ENCODE measurements at places on chromosomes 5 and 9.

- no peak for DNase-seq
Observed at GRCh38 chr5:106136061-106136460, 1534.7 kb downstream of the EFNA5 start.

- DNase-seq = no peak
Observed at GRCh38 chr5:56269216-56269927, 36.2 kb upstream of the ANKRD55 start.

- DNase-seq = no peak
Observed at GRCh38 chr5:116453988-116454411, 120.6 kb downstream of the SEMA6A start.

DNA sequence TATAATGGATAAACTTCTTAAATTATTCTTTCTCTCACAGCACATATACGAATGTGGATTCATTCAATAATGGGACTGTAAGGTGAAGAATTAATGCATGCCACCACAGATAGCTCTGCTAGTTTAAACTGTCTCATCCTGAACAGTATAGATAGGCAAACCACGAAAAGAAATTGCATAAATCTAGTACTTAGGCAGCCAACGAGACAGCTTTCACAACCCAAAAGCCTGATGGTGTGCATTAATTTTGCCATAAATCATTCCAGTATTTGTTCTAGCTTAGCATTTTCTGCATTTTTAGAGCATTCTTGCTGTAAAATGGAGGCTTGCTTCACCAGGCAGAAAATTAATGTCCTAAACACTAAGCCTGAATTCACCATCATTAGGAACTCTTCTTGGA is 834.2 kb upstream of the DMAC1 start:
- DNase-seq = no peak

DNA sequence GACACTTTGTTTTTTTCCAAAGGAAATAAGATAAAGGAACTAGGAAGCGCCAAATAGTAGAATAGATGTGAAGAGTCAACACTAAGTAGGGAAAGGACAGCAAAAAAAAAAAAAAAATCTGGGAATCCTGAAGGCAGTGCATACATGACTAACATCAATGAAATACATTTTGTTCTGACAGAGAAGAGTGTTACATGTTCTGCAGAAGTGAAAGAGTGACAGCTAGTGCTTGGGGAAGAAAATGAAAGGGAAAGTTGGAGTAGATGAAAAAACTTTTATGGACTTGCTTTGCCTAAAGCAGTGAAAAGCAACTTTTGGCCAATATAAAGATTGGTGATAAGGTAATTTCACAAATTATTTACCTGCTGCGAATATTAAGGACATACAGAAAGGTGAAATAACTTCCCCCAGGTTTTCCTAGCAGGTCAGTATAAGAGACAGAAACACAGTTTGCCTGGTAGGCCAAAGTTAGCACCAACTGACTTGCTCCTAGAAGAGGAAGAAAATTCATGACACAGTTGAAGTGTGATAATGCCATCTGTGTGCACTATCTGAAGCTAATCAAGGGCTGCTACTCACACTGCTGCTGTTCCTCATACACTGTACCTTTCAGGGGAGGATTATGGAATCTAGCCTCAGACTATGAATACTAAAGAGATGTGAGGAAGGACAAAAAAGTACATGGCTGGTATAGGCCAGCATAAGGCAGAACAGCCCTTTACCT is 38.6 kb downstream of the RANBP6 start:
- no peak for DNase-seq

DNA sequence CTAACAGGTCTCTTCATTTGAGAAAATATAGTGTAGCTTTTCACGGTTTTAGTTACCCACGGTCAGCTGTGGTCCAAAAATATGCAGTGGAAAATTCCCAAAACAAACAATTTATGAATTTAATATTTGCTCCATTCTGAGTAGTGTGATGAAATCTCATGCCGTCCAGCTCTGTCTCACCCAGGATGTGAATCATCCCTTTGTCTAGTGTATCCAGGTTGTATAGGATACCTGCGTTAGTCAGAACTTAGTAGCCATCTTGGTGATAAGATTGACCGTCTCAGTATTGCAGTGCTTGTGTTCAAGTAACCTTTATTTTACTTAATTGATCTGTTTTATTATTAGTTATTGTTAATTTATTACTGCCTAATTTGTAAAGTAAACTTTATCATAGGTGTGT is 41.1 kb downstream of the NDUFS4 start:
- DNase-seq = no peak

GRCh38 chr9:1969160-1969559 is 46.0 kb upstream of the SMARCA2 start:
- no peak for DNase-seq

GRCh38 chr5:92147798-92148197 is 764.7 kb upstream of the ARRDC3 start:
- DNase-seq = no peak

DNA sequence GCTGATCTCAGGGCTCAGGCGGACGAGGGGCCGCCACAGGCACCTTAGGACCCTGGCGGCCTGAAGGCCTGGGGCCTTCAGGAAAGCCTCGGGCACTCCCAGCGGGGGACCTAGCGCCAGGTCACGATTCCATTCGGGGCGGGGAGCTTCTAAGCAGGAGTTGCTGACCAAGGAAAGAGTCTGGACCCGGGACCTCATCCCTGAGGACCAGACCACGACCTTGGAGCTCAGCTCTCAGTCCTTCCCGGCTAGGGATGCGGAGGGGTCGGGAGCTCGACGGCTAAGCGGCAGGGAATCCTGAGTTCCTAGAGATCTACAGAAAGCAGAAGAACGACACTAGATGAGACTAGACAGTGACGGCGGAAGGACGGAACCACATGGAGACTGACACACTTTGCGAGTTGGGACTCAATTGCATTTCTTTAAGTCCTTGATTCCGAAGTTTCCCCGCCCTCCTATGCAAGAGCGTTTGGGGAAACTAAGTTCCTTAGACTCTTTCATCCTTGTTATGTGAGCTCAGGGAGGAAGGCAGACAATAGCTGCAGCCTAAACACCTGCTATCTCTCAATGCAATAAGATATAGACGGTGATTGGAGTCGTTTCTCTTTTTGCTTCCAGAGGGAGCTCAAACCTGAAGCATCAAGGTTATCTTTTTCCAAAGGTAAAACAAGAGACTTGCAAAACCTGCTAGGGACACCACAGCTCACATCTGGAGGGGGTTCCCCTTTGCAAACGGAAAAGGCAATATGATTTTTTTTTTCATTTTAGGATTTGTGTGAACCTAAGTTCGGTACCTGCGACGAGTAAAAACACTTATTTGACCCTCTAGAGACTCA is 9.7 kb downstream of the NR2F1-AS1 start:
- no peak for DNase-seq

GRCh38 chr5:56993241-56993640 is 41.3 kb upstream of the MIER3 start:
- DNase-seq = no peak

GRCh38 chr5:5933651-5934050 is 444.7 kb downstream of the MED10 start:
- no peak for DNase-seq

- DNase-seq = no peak
Observed at GRCh38 chr9:126509718-126510117, 104.0 kb upstream of the LMX1B start.

DNA sequence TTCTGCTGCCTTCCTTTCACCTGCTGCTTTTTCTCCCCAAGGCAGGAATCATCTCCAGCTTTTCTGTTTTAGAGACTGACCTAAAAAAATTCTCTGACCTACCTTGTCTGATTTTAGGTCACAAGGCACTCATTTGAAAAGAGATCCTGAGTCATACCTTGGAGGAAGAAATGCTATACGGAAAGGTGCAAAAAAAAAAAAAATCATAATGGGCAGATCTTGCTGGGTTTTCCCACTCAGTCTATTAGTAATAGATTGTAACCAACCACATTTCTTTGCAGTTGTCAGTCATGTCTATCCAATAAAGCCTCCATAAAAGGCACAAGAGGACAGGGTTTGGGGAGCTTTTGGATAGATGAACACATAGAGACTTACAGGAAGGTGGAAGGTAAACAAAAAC is 70.0 kb downstream of the MTREX start:
- DNase-seq = no peak

GRCh38 chr5:125484742-125485641 is 738.6 kb upstream of the ZNF608 start:
- DNase-seq = peak; percentile 97

DNA sequence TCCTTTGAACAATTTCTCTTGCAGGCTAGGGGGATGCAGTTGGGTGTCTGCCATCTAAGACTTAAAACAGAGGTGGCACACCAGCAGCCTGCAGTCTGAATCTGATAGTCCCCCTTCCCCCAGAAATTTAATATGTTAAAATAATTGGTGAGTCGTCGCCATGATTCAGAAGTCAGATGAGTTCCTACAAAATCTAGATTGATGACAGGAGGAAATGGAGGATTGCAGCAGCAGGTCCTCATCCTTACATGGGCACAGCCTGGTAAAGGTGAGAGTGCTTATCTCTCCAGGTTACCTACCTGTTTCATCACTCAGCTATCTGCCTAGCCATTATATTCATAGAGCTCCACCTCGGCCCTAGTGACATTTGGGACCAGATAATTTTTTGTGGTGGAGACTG is 112.3 kb downstream of the PCSK1 start:
- no peak for DNase-seq

DNA sequence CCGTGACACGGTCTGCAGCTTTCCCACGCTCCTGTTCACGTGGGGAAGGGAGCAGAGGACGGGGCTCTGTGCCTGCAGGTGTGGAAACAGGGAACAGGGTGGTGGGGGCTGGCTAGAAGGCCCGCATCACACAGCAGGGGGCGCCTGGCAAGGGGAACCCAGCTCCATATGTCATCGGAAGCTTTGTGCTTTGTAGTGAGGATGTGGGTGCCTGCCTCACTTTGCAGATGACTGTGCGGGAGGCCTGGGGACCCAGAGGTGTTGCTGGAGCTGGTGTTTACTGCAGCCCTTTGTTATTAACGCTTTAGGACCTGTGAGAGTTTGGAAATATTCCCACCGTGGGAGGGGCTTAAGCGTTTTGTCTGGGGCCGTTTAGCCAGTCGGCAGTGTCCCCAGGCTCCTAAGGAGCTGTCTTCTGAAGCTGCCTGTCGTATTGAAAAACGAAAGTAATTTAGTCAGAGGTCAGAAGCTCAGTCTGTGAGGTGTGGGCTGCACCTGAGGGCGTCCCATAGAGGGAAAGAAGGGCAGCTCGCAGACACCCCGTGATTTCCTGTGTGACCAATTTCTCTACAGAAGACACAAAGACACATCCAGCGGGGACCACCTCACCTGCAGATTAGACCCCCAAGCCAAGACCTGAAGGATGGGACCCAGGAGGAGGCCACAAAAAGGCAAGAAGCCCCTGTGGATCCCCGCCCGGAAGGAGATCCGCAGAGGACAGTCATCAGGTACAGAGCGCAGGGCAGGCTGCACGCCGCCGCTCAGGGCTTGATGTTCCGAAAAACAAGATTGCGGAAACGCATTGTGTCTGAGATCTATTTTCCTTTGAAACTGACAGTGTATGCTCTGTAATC is 9.1 kb downstream of the MAN1B1 start:
- DNase-seq = no peak

- DNase-seq = no peak
Observed at GRCh38 chr9:88742483-88742882, 207.5 kb downstream of the NXNL2 start.

- DNase-seq = no peak
Observed at GRCh38 chr9:132193227-132194124, 31.6 kb downstream of the NTNG2 start.

- no peak for DNase-seq
Observed at GRCh38 chr9:131555841-131556673, 10.7 kb downstream of the PRRT1B start.

- no peak for DNase-seq
Observed at GRCh38 chr9:126506361-126507317, 107.1 kb upstream of the LMX1B start.

- no peak for DNase-seq
Observed at GRCh38 chr5:161547738-161548486, 1.4 kb upstream of the GABRB2 start.

GRCh38 chr5:66224274-66224673 is 80.2 kb downstream of the SREK1 start:
- DNase-seq = no peak

DNA sequence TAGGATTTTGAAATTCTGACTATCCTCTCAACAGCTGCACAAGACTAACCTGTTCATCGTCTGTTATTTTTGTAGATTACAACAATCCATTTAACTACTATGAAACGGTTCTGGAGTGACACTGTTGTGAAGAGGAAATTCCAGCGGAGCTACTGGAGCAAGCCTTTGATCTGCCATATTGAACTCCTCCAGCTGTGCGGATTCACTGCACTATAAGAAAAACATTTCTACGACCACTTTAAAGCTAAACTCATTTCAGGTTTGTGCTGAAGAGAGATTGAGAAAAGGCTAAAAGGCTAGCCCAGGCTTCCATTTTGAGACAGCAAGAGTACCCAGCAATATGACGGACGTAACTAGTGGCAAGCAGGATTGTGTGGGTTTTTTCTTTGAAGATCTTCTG is 104.9 kb upstream of the ANKH start:
- DNase-seq = no peak

DNA sequence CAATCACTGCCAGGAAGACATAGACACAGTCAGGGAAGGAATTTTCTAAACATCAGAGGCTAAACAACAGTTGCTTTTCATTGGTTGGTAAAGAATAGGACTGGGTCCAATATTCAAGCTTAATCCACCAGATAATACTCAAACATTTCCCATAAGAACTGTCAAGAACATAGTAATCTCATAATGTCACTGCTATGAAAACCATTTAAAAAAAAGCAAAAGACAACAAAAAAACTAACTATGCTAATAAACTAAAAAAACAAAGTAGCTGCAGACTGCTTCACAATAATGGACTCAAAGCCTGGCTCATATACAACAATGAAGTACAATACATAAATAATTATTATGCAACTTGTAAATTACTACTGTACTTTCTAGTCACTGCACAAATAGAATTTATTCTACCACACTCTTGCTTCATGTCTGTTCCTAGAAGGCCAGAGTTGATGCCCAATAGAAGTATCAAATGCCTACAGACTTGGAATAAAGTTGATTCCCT is 148.7 kb downstream of the MLLT3 start:
- DNase-seq = no peak

DNA sequence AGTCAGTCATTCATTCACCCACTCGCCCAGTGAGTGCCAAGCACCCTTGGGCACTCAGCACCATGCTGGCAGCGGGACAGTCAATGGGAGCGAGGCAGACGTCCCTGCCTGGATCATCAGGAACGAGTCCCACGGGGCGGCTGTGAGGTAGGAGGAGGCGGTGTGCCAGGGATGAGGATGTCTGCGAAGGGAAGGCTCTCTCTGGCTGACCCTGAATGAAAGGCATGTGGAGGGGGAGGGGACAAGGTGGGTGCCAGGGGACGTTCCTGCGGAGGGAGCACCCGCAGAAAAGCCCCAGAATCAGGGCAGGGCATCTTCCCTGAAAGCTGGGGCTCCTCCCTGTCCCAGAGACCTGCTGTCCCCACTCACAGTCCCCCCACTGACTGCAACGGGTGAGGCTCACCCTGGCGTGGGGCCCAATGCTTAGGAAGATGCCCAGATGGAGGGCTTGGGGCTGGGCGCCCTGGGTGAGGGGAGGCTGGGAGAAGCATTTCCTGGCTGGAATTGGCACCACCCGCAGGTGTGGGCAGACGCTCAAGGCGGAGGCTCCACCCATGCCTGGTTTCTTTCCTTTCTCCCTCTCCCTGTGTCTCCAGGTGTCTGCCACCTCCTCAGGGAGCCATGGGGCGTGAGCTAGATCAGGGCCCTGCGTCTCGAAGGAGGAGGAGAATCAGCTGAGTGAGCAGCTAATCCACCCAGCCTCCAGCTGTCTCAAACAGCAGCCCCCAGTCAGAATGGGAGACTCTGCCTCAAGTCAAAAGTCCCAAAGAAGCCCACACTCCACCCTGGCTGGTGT is 179.0 kb upstream of the PPP1R26 start:
- no peak for DNase-seq
